ENCODE measurements at places on chromosomes 7 and 10. TPM values are rescaled to one million over a fixed set of nuclear protein-coding genes. Genes with fewer than 3 reads are reported as not detected.

DNA sequence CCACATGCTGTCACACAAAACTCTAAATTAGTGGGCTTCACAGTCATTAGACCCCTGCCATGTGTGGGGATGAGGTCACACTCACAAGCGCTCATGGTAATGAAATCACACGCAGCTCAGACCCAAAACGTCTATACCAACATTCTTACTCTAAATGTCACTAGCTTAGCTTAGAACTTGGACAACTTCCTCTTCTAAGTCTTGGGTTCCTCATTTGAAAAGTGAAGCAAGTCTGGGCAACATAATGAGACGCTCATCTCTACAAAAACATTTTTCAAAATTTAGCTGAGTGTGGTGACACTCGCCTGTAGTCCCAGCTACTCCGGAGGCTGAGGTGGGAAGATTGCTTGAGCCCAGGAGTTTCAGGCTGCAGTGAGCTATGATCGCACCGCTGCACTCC lies 92.7 kb upstream of the MACROH2A2 start:
- no peak overlapping the region for H3K27ac ChIP-seq
- H3K36me3 ChIP-seq, result no peaks in the 10 kb centered on the region
- no peaks in the 10 kb centered on the region for H3K4me1 ChIP-seq
- no peaks in the 10 kb centered on the region for H3K27me3 ChIP-seq
- DNase-seq, result no peak
- no peak overlapping the region for H3K4me3 ChIP-seq

DNA sequence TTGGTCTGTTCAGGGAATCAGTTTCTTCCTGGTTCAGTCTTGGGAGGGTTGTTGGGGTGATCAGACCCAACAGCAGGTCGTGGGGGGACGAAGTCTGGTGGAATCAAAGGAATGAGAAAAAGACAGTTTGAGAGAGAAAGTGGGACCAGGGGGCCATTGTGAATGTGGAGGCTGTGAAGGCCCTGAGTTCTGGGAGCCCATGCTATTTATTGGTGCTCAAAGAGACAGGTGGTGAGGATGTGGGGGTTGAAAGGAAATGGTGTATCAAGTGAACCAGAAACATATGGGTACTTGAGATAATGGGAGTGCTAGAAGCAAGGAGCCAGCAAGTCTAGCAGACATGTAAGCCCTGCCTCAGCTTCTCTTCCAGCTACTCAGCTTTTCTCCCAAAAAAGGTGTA lies 84.1 kb downstream of the CCSER2 start:
- H3K27ac ChIP-seq, result no peak overlapping the region
- peaks cover 6% of the 10 kb centered on the region for H3K4me1 ChIP-seq
- peaks cover 10% of the 10 kb centered on the region for H3K36me3 ChIP-seq
- no peak overlapping the region for H3K4me3 ChIP-seq
- DNase-seq, result no peak

DNA sequence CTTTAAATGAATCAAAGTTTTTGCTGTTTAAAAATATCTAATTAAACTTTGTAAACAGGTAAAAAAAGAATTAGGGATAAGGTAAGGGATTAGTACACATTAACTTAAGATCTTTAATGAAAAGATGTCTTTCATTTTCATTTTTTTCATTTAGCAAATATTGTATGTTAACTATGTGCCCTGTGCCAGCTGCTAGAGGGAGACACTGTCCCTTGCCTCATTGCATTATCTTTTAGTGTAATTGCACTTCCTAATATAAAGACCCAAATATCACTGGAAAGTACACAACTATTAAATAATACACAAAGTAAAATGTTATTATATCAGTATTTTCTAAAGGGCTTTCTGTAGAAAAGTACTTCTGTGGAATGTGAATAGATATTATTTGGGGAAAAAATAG lies 102.7 kb downstream of the GPR37 start:
- no peak overlapping the region for H3K27ac ChIP-seq
- no peaks in the 10 kb centered on the region for H3K4me1 ChIP-seq
- no peak overlapping the region for H3K4me3 ChIP-seq
- H3K36me3 ChIP-seq, result no peaks in the 10 kb centered on the region

DNA sequence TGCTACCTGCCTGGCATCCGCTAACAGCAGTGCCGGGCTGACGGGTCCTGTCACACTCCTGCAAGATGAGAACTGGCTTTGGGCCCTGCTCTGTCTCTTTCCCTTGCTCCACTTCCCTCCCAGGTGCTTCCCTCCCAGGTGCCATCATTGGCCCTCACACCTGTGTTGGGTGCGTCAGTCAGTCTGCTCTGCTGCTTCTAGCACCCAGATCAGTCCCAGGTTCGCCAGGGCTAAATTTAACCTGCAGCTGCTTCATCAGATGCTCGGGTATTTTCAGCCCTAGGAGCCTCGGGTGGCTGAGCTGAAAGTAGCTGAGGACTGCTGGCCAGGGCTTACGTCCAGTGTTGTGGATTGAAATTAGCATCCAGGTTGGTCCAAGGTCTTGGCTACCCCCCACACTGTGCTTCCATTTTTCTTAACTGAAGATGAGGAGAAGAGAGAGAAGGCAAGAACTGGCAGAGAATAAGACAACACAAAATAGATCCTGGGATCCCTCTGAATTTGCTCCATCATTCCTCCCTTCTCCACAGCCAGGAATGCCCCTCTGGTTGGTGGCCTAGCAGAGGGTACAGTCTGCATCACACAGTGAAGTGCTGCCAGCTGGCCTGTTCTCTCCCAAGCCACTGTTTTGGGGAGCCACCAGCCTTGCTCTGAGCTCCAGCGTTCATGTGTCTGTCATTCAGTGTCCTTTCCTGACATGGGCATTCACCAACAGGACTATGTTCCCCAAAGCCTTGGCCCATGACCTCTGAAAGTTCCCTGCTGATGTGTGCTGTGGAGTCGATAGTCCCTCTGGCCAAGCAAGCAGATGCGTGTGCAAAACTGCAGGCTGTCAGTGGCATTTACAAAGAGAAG lies 65.9 kb upstream of the SYPL1 start:
- DNase-seq, result no peak
- no peak overlapping the region for H3K4me3 ChIP-seq
- no peaks in the 10 kb centered on the region for H3K27me3 ChIP-seq
- H3K4me1 ChIP-seq, result no peaks in the 10 kb centered on the region

The EBLN1 gene
- not detected for polyA plus RNA-seq

Measured in CD4-positive, alpha-beta memory T cell (primary cell).